ENCODE measurements at places on chromosomes 4 and X. TPM values are rescaled to one million over a fixed set of nuclear protein-coding genes. Genes with fewer than 3 reads are reported as not detected.
A peak's percentile ranks its signal among the peaks of the same experiment; 100 is the strongest.

DNA sequence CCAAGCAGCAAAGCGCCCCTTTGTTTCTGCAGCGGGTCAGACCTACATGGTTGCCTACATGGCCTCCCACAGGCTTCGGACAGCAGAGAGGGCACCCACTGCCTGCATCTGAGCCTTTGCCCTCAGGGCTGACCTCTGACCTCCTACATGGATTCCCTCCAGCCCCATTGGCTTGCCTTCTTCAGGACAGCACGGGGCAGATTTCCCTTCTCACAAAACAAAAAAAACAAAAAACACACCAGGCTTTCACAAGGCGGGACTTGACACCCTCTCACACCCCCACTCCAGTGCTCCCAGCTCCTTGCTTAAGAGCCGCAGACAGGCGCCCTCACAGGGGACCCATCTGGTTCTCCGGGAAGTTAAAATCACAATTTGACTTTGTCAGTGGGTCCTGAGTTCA is 32.9 kb downstream of the ZFYVE28 start:
- DNase-seq = no peak

DNA sequence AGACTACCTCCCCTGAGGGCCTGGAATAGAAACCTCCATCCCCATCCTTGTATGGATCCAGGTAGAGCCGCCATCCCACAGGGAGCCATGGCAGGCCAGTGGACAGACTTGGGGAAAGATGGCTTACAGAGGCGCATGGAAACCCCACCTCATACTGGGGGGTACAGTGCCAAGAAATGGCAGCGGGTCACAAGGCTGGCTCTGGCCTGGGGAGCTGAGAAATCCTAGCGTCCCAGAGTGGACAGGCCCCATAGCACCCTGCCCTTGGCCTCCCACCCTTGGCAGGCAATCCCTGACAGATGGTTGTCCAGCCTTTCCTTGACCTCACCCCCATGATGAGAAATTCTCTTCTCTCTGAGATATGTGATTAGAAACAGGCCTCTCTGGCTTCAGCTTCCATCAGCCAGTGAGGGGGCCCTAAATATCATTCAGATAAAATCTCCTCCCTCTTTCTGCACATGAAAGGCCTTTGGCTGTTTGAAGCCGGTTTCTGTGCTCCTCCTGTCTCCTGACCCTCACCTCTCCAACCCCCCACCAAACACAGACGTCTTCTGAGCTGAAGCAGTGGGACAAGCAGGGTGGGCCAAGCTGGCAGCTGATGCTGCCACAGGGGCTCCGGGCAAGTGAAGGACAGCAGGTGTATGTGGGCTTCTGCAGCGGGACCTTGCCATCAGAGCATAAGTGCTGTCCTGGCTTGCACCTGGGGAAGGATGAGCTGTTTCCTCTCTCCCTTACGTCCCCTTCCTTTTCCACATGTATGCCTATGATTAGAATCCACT is 204.4 kb upstream of the MAMLD1 start:
- DNase-seq = no peak

GRCh38 chr4:172780566-172781081 is 388.0 kb upstream of the GALNT7 start:
- no peak for DNase-seq

DNA sequence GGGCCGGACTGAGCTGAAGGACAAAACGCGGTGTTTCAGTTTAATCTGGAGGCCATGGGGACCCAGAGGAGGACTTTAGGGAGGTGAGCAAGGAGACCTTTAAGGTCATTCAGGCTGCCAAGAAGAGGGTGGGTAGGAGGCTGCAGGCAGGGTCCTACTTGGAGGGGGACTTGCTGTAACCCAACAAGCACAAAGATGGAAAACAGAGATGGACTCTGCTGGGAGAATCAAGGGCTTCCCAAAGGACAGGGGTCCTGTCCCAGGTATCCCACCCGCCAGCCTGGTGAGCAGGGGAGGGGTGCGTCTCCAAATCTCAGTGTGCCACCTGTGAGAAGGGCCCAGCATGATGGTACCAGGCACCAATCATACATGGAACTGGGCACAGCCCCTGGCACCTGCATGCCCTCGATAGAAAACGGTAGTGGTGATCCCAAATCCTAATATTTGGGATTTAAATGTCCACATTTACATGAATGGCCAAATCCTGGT is 3.9 kb upstream of the HAUS3 start:
- no peak for DNase-seq

GRCh38 chrX:42710452-42710851 is 67.5 kb downstream of the PPP1R2C start:
- DNase-seq = no peak

DNA sequence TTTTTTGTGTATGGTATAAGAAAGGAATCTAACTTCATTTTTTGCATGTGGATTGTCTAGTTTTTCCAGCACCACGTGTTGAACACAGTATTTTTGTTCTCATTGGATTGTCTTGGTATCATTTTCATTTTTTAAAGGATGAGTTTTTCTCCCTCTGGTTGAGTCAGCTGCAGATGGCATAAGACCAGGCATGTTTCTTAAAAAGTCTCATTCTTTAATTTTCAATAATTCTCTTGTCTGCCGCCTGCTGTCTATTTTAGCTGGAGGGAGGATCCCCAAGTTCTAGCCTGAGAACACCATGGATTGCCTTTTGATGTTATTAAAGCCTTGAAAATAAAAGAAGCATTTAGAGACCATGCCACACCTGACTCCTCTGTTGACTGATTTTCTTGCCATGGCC is 263.8 kb downstream of the ARHGAP24 start:
- DNase-seq = no peak

DNA sequence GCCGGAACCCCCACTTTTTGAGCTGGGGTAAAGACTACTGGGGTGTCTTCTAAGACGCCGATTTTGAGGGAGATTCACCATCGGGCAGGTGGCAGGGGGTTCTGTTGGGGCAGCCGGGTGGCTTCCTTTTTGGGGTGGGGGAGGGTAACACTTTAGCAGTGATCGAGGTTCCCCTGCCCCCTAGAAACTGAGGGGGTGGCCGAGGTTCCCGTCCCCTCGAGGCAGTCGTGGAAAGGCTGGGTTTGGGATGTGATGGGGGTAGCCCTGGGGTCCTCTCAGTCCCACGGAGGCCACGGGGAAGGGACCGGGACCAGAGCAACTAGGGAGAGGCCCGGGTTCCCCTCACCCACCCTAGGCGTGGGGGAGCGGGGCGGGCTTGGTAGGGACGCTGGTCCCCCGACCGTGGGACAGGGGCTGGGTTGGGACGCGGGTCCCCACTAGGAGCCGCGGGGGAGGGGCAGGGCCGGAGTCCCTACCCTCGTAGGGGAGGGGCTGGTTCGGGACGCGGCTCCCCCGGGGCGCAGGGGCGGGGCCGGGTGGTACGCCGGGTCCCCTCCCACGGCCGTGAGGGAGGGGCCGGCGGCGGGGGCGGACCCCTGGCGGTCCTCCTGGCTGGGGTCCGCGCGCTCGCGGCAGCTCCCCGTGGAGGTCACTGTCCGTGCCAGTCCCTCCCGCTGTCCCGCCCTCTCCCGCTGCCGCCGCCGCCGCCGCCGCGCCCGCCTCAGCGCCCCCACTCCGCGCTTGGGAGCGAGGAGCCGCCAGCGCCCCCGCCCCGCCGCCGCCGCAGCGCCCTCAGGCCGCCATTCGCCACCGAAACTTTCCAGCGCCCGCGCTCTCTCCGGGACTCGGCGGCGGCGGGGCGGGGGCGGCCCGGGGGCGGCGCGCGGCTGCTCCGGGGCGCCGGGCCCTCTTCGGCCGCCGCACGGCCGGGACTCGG is at the start of gene TBL1X:
TSS of gene TBL1X (plus strand) at position 624 of the 937 bp plus-strand sequence. CDS start 188,529 bp downstream, outside the sequence.
- DNase-seq = peak; percentile 3

DNA sequence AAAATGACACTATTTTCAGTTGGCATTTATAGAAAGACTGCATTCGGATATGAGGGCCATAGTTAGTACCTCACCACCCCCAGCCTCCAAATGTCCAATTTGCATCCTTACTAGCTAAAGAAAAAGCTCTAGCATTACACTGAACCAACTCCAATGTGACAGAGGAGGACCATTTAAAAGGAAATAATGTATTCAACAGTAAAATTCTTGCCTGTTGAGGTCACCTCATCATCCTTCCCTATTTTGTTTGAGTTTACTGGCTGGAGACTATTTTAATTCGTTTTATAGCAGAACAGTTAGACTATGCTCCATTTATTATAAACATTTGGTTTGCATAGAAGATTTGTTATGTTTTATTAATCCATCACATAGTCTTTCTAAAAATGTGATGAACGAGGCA is 88.2 kb upstream of the PPARGC1A start:
- DNase-seq = no peak

DNA sequence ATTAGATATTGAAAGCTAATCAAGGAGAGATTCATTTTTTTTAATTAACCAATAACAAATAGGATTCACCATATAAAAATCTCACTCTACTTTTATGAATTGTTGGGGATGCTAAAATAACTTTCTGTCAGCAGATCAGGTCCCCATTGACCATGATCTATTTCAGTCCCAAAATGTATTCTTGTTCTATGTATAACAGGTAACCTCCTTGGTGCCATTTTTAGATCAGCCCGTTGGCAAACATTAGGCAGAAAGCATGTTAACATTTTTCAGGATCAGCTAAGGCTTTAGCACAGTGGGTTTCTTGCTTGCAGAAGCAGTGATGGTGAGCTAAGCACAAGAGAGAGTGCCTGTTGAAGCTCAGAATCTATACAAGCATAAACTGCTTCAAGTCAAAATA is 40.8 kb upstream of the COX7B2 start:
- no peak for DNase-seq

- DNase-seq = no peak
Measured at GRCh38 chr4:9970399-9971011, 50.8 kb downstream of the SLC2A9 start.

GRCh38 chrX:51334276-51334675 is 1.7 kb downstream of the NUDT10 start:
- DNase-seq = no peak

- no peak for DNase-seq
Measured at GRCh38 chrX:10741550-10741949, 121.2 kb upstream of the MID1 start.

GRCh38 chr4:100016191-100016590 is 66.1 kb upstream of the H2AZ1 start:
- no peak for DNase-seq

DNA sequence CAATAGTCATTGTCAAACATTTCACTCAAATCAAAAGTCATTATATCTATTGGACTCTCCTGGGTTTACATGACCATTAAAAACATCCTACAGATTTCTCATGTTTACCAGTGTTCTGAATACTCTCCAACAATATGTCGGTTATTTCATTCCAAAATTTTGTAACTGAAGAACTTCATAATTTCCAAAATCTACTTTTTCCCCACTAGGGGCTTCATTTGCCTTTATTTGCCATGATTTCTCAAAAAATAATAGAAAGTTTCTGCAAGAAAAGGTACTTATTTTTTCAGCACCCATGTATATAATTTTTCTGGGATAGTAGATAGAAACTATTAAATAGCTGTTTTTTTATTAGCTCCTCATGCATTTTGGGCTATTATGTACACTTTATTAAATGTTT is 49.0 kb downstream of the PRDM5 start:
- no peak for DNase-seq

GRCh38 chr4:1166509-1167243 is 5.7 kb downstream of the SPON2 start:
- no peak for DNase-seq

DNA sequence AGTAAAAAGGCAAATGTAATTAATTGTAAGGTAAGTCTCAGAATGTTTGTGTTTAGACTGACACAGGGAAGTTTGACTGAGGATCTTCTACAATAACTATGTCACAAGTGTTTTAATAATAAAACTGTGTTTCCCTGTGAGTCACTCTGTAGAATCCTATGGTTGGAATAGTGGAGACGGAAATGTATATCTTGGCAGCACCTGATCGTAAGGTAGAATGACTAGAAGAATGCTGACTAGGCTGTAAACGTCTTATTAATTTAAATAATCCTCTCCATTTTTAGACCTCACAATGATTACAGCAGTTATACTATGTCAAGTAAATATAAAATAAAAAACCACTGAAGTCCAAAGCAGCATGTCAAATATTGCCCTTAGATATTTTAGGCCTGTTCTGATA is 266.0 kb downstream of the CCSER1 start:
- no peak for DNase-seq

- no peak for DNase-seq
Measured at GRCh38 chr4:156673483-156673882, 298.1 kb downstream of the PDGFC start.

DNA sequence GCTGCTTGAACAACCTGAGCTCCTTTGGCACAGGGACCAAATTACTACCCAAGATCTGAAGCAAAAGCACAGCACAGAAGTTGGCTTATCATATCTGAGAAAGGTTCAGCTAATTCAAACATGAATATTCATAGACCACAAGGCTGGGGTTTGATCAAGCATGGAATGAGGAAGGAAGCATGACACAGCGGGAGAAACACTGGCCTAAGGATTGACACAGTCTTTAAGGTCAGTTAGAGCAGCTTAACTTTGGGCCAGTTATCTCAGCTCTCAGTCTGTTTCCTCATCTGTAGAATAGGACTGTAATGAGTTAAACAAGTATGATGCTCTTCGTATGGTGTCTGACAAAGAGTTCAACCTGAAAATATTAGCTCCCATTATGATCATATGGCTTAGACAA is 88.5 kb upstream of the CBR4 start:
- no peak for DNase-seq

DNA sequence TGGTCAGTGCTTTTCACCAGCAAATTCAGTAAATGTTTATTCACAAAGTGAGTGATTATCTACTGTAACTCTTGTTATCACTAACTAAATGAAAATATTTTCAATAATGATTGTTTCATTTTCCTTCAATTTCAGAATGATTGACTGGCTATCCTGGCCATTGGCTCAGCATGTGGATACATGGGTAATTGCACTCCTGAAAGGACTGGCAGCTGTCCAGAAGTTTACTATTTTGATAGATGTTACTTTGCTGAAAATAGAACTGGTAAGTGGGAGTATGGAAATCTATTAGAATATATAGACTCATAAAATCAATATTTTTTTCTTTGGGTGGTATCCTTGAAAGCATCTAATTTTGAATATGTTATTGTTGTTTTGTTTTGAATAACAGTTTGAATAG is 10.9 kb downstream of the USP38 start:
- no peak for DNase-seq

DNA sequence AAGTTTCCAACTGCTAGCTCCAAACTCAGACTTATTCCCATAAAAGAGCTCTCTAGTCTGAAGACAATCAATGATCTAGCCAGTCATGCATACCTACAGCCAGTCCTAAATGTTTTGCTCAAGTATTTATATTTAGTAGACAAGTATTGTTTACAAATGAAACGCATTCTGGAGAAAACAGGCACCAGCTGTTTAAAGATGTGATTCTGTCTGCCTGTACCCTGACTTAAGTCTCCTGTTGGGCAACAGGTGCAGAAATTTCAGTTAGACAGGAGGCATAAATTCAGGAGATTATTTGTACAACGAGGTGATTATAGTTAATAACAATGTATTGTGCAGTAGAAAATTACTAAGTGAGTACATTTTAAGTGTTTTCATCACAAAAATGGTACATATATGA is 28.9 kb downstream of the LNX1 start:
- DNase-seq = no peak

RBM47 gene
- 49.7 TPM for total RNA-seq

AADAT gene
- total RNA-seq = 3.8 TPM

IL2 gene
- not detected for total RNA-seq

PRRG1 gene
- total RNA-seq = not detected

MAGEB16 gene
- not detected for total RNA-seq

FAAH2 gene
- not detected for total RNA-seq

CENPI gene
- total RNA-seq = 35.1 TPM

PLP2 gene
- 32.4 TPM for total RNA-seq

ZAR1 gene
- total RNA-seq = not detected

ADH1B gene
- total RNA-seq = not detected

STARD8 gene
- total RNA-seq = 0.31 TPM

TMEM144 gene
- total RNA-seq = 9.8 TPM
